Activated CD4-positive, alpha-beta T cell treated with anti-CD3 and anti-CD28 coated beads for 36 hours (primary cell): ENCODE measurements at places on chromosomes 13 and 19. TPM values are rescaled to one million over a fixed set of nuclear protein-coding genes. Genes with fewer than 3 reads are reported as not detected.

Gene YJU2
- 34.8 TPM for total RNA-seq

DNA sequence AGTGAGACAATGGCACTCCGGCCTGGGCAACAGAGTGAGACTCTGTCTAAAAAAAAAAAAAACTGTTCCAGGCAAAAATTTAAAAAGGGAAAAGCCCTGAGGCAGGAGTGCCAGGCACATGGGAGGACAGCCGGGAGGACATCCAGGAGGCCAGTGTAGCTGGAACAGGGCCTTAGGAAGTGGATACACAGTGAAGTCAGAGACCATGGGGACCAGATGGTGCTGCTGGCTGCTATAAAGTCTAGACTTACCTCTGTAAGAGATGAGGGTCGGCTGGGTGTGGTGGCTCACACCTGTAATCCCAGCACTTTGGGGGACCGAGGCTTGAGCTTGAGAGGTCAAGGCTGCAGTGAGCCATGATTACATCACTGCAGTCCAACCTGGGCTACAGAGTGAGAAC lies 15.0 kb downstream of the HAS1 start:
- peaks cover 15% of the 10 kb centered on the region for H3K4me1 ChIP-seq
- no peak overlapping the region for H3K4me3 ChIP-seq
- DNase-seq, result no peak
- H3K36me3 ChIP-seq, result peaks cover 35% of the 10 kb centered on the region
- H3K27ac ChIP-seq, result no peak overlapping the region

GRCh38 chr13:102402290-102402689 lies 442 bp upstream of the FGF14 start:
- H3K27me3 ChIP-seq, result peaks cover 55% of the 10 kb centered on the region
- H3K4me3 ChIP-seq, result peak overlapping the region; percentile 49

GRCh38 chr13:98297745-98298144 lies 120.7 kb upstream of the RNF113B start:
- no peak overlapping the region for H3K27ac ChIP-seq
- no peaks in the 10 kb centered on the region for H3K36me3 ChIP-seq
- H3K27me3 ChIP-seq, result peaks cover 14% of the 10 kb centered on the region
- DNase-seq, result no peak

DNA sequence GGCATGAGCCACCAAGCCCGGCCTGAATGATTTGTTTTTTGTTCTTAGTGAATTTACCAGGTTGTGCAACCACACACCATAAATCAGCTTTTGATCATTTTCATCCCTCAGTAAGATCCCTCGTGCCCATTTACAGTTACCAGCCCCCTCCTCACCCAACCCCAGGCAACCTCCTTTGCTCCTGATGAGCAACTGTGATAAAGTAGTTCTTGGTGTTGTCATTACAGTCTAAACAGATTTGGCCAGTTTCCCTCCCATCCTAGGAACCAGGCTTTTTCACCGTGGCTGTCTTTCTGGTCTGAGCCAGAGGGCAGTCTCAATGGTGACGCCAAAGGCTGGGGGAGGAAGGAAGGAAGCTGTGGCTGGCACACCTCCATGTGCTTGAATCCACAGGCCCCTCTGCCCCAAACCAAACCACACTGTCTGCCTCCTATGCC lies 61.2 kb upstream of the WDFY2 start:
- H3K27ac ChIP-seq, result peak overlapping the region; percentile 60
- H3K4me3 ChIP-seq, result no peak overlapping the region
- peak; percentile 37 for DNase-seq
- H3K27me3 ChIP-seq, result no peaks in the 10 kb centered on the region
- H3K4me1 ChIP-seq, result peaks cover 18% of the 10 kb centered on the region
- no peaks in the 10 kb centered on the region for H3K36me3 ChIP-seq

- H3K27ac ChIP-seq, result peak overlapping the region; percentile 55
- peaks cover 31% of the 10 kb centered on the region for H3K4me1 ChIP-seq
- no peaks in the 10 kb centered on the region for H3K27me3 ChIP-seq
- H3K36me3 ChIP-seq, result peaks cover 56% of the 10 kb centered on the region
- no peak overlapping the region for H3K4me3 ChIP-seq
These were observed 3.9 kb downstream of the RPL18A start for GRCh38 chr19:17863520-17864182.
